GM13977 (cell line): ENCODE measurements at places on chromosomes 12 and 14.

DNA sequence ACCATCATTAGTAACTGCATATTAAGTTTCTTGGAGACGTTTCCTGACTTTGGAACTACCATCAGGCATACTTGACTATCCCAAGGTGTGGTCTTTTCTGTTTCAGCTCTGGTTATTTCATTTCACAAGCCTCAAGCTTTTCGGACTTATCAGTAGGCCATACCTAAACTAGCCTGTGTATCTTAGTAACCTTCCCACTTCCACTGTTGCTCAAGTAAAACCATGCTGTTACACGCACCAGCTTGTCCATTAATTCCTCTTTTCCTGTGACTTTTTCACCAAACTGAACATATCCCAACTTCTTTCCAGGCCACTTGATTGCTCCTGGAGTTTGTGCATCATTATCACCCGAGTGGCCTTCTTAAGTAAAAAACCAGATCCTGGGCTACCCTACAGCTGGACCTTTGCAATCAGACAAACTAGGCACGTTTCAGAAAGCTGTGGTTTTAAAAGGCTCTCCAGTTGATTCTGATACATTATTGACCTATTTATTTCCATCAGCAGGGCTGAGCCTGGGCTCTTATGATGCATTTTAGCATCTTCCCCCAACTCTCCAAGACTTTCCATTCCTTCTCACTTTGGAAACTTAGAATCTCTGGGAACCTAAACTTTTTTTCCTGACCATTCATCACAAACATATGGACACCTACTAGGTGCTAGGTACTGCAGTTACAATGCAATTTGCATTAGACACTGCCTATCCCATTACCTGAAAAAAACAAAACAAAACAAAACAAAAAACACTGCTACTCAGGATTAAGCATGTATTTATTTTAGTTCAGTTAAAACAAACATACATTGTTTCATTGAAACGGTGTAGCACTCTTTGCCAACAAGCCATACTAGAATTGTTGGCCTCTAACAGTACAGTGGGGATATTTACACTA, 14.9 kb downstream of the SLC38A2 start:
- DNase-seq: no peak

DNA sequence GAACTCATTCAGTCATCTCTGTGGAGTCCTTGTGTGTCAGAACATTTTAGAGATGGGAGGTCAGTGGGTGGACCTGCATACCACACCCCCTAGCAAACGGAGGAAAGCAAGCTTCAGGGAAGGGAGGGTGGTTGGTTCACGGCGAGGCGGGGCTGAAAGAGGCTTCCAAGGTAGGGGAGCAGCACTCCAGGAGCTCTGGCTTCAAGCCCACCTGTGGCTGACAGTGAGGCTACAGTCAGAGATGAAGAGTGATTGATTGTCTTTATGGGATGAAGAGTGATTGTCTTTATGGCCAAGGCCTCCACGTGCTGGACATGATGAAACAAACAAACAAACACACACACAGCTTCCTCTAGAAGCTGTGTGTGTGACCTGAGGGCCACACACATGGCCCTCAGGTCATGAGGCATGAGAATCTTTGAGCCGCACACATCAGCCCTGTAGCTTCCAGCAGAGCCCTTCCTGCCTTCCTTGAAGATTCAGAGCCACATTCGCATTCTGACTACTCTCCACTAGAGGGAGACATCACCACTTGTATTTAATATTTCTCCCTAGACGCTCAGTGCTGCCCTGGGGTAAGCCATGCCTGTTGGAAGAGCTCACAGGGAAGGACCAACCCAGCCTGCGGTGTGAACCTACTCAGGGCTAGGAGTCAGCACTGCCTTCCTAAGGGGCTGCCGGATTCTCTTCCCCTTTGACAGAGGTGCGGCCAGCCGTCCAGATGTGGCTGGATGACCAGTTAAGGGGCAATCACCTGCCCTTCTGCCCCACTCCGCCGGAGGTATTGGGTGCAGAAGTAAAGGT, 54.4 kb upstream of the KCNA1 start:
- peak; percentile 72 for DNase-seq

DNA sequence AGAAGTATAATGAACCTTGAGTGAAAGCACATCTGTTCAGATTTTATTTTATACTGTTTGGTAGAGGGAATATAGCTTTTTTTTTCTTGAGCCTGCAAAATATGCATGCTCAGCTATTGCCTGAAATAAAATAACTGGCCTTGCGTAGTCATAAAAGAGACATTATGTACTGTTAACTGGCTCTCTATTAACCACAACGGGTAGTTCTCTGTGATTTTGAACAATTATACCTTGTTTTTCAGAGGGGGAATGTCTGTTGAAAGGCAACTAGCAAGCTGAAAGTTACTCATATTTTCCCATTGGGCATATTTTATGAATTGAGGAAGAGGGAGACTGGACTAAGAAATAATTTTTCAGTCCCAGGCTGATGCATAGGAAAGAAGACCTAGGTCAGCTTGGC, 62.6 kb downstream of the FIGNL2 start:
- no peak for DNase-seq

DNA sequence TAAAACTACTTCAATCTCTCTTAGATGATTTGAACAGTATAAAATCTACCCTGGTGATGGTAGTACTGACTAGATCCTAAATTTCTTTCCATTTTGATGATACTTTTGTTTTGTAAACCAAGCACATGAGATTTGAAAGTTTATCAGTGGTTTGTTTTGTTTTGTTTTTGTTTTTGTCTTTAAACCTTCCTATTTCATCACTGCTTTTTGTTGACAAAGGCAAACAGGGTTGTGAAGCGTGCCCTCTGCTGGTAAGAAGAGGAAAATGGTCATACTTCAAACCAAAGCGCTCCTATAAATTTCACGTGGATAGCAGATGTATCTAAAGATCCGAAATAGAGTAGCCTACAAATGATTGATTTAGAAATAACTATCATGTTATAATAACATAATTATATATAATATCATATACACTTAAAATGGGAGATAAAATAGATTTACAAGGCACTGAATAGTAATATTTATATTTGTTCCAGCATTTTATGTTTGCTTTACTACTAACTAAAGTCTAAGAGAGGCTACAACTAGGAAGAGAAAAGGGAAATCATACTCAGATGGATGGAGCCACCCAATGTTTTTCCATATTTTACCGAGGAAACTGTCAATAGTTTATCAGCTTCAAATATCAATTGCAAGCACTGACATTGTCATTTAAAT, 254.0 kb upstream of the USP15 start:
- DNase-seq: peak; percentile 51

DNA sequence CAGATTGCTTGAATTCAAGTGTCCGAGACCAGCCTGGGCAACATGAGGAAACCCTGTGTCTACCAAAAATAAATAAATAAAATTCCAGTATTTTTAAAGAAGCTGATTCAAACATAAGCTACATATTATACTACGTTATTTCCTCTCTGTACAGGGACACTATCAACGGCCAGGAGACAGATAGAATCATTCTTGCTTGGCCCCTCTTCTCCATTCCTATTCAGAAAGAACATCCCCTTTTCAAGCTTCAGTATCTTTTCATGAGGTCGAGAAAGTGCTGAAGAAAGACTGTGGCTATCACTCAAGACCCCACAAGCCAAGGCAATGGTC, 314 bp upstream of the DHRS7 start:
- no peak for DNase-seq

DNA sequence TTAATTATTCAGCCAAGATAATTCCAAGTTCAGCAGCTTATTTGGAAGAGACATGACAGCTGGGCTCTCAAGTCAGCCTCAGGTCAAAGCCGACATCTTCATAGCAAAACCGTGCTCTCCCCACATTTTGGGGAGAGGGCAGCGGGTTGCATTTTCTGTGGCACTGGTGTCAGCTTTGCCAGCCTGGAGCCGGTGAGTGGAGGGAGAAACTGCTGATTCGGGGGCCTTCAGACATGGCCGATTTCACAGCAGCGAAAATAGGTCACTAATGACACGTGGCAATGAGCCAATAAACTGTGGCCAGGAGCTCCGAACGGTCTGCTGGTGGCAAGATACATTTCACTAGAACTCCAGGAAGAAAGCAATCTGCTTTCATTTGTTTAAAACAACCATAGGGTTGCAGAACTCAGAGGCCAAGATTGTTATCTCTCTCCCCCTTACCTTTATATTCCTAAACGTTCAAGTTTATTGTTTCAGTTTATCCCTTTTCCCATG, 173.2 kb downstream of the CAND1 start:
- DNase-seq: no peak

GRCh38 chr12:44286336-44286735, 450.5 kb downstream of the TMEM117 start:
- no peak for DNase-seq

- DNase-seq: no peak
These were observed 30.0 kb downstream of the HSP90AA1 start for GRCh38 chr14:102056694-102057442.

- no peak for DNase-seq
These were observed 26.2 kb downstream of the PLXNC1 start for GRCh38 chr12:94174576-94174975.

DNA sequence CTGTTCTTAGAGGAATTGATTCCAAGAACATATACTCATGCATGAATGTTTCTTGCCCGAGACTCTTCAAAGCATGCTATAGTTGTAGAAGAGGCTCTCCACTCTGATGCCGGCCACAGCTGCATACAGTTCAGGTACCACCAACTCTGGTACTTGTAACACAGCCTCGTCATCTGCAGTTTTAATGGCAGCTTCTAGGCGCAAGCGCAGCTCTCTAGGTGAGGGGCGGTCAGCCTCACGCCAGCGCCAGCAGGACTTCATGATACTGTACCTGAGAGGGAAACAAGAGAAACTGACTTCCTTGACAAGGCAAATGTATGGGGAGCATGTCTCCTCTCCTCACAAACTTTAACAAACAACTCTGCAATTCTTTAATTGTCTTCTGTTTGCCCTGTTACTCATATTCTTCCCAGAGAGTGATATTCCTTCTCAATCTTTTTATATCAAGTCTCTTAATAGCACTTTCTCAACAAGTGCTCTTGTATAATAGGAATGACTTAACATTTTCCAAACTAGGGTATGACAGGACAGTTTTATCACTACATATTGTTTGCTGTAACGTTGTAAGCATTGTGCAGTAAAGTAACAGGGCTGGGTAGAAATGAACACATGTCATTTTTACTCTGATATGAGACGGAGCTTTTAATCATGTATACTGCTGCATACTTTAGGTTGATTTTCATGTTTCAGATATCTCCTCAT, 6.8 kb upstream of the MAGOHB start:
- no peak for DNase-seq

GRCh38 chr12:95022477-95022876, 19.0 kb upstream of the NDUFA12 start:
- no peak for DNase-seq

- DNase-seq: no peak
These were observed 48.8 kb upstream of the ESRRB start for GRCh38 chr14:76326918-76327689.

GRCh38 chr14:29851397-29851796, 76.2 kb downstream of the PRKD1 start:
- no peak for DNase-seq

DNA sequence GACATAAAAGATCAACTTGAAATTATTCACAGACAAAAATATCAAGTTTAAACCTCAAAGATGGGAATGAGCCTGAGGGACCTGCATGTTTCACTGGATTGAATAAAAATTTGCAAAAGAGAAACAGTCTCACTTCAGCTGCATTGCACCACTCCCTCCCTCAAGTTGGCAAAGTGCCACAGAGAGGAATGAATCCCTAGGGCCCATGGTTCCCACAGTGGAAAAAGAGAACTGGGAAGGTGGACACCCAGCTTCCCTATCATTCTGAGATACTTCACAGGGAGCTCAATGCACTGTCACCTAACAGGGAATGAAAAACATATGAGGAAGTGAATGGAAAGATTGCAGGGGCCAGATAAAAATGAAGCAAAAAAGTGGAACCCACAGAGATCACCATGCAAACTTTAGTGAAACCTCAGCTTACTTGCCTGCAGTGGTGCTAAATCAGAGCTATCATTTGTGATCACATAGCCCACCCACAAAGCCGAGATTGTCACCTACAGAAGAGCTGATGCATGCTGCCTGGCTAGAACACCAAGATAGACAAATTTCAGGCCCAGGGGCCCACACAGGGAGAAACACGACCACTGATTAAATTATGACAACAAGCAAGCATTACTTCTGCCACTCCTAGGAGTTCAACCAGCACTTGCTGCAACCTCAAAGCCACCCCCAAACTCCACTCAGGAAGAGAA, 911.3 kb downstream of the LRFN5 start:
- no peak for DNase-seq

DNA sequence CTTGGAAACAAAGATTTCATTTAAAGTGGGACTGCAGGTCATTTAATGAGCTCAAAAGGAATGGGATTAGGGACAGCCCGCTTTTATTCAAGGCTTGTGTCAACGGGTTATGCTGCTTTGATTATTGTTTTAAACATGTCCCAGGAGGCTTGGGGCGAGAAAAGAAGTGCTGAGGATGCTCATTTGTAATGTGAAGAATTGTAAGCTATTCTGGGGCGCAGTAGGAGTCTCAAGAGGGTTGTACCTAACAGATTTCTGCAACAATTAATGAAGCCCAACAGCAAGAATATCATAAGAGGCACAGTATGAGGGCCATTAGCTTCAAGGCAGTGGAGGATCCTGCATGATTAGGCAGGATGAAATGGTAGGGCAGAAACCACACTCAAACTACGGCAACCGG, 122.5 kb downstream of the KTN1 start:
- DNase-seq: no peak

- DNase-seq: no peak
These were observed 88.0 kb downstream of the OSBPL8 start for GRCh38 chr12:76471579-76471978.

DNA sequence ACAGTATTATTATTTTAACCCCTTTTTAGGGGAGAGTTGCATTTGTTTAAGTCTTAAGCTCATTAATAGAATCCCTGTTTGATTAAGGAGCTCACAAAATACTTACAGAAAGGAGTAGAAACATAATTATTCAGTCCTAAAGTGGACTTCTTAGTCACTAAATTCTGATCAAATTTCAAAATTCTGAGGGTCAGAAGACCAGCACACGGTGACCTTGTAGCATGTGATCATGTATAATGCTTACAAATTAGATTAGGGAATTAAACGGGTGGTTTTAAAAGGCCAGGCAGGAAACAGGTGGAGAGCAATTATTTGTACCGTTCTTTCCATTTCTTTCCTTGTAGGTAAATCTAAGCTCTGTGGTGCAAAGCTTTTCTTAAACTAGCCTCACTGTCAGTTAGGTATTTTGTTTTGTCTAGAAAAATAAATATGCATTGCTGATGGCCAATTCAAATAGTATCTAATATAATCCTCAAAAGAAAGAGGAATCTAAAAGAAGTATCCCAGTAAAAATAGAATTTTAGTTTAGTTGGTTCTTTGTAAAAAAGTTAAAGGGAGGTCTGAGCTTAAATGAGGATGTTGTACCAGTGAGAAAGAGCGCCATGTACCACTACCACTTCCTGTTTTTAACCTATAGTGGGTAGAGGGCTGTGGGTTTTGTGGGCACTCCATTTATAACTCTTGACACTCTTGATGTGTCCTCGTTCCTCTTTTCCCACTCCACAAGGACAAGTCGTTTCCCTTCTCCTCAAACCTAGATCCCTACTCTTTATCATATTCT, 51.1 kb downstream of the SLC38A1 start:
- no peak for DNase-seq
